ENCODE measurements at places on chromosomes 5 and 9. TPM values are rescaled to one million over a fixed set of nuclear protein-coding genes. Genes with fewer than 3 reads are reported as not detected.
A peak's percentile ranks its signal among the peaks of the same experiment; 100 is the strongest.

MRNIP gene
- total RNA-seq: 18.9 TPM

ZNF346 gene
- total RNA-seq: 12.6 TPM

DNA sequence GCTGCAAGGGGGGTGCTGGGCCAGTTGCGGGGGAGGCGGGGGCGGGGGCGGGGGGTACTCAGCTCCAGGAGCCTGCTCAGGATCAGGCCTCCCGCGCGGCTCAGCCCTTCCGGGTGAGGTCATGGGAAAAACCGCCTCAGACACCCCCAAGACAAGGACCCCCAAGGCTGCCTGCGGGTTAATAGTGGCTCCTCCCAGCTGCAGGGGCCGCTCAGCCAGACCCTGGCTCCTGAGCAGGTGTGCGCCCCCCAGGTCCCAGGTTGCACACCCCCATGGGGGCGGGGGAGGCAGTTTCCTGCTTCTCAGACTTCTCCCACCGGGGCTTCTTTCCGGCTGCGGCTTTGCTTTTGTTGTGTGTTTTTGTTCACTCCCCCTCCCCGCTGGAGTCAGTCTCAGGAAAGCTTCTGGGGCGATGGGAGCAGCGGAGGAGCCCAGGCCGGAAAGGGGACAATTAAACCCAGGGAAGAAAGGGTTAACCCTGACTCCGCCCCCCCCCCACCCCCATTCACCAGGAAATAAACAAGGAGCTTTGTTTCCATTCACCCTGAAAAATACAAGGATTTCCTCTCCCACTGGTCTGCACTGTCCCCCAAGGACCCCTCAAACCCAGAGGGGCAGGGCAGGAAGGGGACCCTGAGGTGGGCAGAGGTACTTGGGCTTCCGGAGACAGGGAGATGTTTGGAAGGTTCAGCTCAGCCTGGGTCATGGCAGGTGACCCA, 42.3 kb upstream of the NOTCH1 start:
- no peak for DNase-seq

GRCh38 chr9:93255994-93256877, 72.3 kb downstream of the WNK2 start:
- DNase-seq: peak; percentile 1

DNA sequence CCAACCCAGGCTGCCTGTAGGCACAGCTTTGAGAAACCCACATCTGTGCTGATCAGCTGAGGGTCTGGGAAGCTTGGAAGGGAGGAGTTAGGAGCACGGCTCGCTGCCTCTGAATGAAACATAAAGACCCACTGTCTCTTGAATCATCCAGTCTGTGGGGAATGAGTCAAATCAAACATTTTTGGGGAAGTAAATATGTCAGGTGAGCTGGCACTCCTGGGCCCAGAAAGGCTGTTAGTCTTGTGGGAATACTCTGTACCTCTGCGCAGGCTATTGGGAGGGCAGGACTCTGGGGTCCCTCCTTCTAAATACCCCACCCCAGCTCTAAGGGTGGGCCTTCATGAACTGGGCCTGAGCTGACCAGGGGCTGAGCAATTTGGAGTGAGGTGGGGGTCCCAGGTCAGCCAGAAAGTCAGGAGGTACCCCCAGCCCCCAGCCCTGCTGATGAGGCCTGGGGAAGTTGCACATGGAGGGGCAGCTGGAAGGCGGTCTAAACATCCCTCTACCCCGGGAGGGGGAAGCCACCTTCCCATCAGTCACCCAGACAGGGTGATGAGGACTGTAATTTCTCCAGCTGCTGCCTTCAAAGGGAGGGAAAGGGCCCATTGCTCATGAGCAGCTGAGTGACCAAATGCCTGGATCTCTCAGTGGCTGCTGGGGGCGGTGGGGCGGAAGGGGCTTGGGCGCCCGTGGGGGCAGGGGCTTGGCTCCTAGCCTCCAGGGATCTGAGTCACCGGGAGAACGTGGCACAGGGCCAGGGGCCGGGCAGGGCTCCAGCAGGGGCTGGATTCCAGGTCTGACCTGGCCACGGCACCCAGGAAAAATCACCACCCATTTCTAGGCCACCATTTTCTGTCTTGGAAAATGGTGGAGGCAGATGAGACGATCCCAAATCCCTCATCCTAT, 10.8 kb downstream of the FIBCD1 start:
- DNase-seq: peak; percentile 66

Measured in left colon (tissue), 2 donors.